ENCODE measurements at places on chromosomes 6 and 20.
A peak's percentile ranks its signal among the peaks of the same experiment; 100 is the strongest.

- no peak for DNase-seq
Observed at GRCh38 chr20:41935259-41935791, 317.1 kb upstream of the CHD6 start.

DNA sequence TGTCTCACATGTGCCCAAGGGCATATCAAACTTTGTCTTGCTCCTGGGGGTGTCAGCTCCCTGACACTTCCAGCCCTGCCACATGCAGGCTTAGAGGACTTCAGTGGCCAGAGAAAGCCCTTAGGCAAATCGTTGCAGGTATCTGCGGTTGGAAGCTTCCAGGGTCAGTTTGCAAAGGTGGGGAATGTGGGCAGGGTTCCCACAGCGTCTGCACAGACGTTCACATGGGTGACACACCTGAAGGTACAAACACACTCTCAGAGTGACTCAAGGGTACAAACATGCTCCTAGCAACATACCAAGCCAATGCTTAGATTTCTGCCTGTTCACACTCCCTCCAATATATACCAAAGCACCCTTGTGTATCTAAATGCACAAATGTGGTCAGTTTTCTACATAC is 30.0 kb downstream of the VSTM2L start:
- DNase-seq = no peak

GRCh38 chr6:80689716-80690395 is 583.4 kb downstream of the BCKDHB start:
- no peak for DNase-seq

DNA sequence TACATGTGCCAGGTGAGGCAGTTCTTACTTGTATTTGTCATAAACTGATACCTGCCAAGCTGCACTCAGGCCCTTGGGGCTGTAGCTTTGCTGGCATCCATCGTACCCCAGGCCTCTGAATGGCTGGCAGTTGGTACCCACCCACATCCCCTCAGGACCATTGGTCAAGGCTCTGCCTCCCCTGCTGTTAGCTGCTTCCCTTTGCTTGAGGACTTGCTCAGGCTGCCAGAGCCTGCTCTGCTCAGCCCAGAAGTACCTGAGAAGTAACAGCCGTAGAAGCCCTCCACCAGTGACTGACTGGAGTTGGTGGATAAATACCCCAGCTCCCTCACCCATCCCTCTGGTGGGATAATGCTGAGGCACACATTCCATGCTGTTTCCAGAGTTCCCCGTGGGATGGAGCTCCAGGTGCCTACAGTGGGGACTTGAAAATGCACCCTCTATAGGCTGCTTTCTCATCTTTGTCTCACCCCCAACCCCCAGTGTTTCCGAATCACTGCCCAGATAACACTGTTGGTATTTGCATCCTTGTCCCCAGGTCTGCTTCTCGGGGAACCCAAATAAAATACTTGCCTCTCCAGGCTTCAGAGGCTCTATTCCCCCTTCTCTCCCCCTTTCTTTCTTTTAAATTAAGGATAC is 7.3 kb downstream of the EBF4 start:
- DNase-seq = no peak

GRCh38 chr20:59525500-59526241 is 78.7 kb upstream of the PHACTR3 start:
- peak; percentile 74 for DNase-seq

- no peak for DNase-seq
Observed at GRCh38 chr6:2861060-2861821, 19.6 kb upstream of the SERPINB1 start.

GRCh38 chr20:16611817-16612216 is 38.6 kb upstream of the KIF16B start:
- DNase-seq = no peak

DNA sequence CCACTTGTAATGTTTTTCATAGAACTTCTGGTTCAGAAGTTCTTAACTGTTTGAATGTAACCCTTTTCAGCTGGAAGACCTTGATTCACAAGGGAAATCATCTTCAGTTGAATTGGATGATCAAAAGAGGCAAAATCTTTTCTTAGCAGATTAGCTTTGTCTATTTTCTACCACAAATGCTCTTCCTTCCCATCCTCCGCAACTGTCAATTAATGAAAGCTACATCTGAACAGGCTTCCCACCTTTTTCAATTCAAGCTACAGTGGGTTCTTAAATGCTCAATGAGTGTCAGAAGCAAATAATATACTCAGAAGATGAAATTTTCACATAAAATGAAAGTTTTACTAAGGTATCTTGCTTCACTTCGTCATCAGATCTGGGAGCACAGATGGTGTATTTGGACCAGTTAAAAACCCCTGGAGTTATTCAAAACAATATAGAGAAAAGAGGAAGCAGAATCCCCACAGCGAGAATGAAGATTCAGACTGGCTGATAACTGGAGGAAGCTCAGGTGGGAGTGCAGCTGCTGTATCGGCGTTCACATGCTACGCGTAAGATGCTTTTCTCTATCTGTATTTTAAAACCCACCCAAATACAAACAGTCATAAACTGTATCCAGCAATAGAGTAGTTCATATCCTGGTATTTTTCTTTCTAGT is 19.4 kb downstream of the QRSL1 start:
- no peak for DNase-seq

GRCh38 chr20:2775139-2775538 is 25.3 kb downstream of the CPXM1 start:
- no peak for DNase-seq

DNA sequence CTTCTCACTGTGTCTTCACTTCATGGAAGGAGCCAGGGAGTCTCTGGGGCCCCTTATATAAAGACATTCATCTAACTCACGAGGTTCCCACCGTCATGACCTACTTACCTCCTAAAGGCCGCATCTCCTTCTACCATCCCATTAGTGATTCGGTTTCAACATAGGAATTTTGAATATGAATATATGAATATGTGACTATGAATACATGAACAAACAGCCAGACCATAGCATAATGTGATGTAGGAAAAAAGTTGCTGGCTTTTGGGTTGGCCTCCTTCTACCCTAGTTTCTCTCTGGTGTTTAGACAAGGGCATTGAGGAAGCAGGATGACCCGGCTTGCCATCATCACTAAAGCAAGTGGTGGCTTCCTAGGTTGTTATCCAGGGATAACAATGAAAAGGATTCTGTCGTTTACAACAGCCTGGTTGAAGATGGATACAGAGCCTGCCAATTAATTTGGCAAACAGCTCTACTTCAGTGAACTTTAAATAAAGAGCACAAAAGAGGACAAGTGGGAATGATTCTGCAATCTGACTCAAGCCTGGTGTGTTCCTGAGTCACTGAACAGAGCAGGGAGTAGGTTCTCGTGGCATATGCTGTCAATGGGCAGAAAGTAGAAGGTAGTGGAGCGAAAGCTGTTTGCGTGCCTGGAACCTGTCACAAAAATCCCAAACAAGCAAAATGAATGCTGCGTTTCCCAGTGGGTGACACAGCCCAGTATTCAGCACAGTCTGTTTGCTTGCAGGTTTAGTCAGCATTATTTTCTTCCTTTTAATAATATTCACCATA is 44.0 kb upstream of the DOK5 start:
- DNase-seq = no peak

DNA sequence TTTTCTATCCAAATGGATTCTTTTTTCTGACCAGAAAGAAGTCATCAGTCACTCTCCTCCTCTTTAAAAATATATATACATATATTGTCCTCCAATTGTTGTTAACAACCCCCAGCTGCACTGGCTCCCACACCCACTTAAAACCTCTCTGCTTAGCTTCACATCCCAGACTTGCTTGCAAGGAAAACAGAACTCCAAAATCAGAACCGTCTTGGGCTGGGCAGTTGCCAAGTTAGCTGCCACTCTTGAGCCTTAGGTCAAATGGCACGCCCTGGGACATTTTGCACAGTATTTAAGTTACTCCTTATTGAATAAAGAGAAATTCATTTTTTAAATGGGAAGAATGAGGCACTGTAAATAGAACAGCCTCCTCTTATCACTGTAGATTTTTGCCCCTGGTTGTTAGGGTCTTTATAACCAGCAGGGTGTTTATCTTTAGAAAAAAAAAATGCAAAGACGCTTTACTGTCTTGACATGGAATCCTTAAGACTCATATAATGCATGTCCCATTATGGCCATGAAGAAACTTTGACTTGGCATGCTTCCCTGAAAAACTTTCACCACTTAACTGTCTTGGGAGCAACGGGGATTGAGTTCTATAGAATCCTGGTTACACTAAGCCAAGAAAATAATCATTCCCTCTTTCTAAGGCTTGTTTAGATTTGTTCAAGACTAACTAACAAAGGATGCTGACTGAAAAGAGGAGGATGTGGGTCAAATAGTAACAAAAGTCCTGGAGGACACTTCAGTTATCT is 204.5 kb downstream of the ISM1 start:
- DNase-seq = no peak

DNA sequence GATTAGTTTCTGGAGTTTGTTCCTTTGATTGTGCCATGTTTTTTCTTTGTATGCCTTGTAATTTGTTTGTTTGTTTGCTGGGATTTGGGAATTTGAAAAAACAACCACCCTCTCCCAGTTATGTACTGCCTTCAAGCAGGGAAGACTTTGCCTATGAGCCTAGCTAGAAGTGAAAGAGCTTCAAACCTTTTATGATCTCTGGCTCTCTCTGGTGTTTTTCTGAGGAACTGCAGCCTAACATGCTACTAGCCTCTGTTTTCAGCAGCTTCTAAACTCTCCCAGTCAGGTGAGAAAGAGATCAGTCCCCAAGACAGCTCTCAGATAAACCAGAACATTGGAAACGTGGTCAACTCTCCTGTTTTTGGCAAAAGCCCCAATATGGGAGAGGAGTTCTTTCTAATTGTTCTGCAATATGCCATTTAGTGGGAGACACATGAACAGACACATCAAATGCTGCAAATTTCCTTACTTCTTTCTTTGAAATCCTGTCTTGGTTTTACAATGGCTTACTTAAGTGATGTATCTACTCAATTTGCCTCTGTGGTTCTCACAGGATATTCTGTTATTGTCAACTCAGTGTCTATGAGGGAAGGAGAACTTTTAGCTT is 58.9 kb upstream of the SERINC1 start:
- peak; percentile 78 for DNase-seq

- DNase-seq = no peak
Observed at GRCh38 chr6:112539355-112539754, 192.2 kb downstream of the RFPL4B start.

DNA sequence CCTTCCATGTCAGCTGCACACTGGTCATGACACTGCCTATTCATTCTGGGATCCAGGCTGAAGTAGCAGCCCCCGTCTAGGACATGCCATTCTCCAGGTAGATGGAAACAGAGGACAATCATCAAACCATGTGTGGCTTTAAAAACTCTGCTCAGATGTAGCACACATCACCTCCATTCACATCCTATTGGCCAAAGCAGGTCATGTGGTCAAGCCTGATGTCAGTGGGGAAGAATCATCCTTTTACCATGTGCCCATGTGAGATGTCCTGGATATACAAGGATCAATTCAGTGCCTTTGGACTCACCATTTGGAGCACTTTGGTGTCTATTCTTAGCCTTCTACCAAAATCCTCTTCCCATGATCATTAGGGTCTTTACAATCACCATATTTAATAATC is 99.5 kb downstream of the CDC5L start:
- no peak for DNase-seq

- DNase-seq = no peak
Observed at GRCh38 chr6:168440520-168441433, at the start of gene SMOC2. SMOC2 (plus strand) TSS chr6:168441184; CDS start chr6:168441371, 187 bp downstream.

- no peak for DNase-seq
Observed at GRCh38 chr20:8212286-8212685, 80.2 kb downstream of the PLCB1 start.

- DNase-seq = no peak
Observed at GRCh38 chr6:170238741-170239565, 51.9 kb downstream of the DLL1 start.

GRCh38 chr6:111338843-111339242 is 144.2 kb downstream of the REV3L start:
- no peak for DNase-seq

GRCh38 chr20:45179166-45179565 is 4.5 kb downstream of the PI3 start:
- DNase-seq = no peak

DNA sequence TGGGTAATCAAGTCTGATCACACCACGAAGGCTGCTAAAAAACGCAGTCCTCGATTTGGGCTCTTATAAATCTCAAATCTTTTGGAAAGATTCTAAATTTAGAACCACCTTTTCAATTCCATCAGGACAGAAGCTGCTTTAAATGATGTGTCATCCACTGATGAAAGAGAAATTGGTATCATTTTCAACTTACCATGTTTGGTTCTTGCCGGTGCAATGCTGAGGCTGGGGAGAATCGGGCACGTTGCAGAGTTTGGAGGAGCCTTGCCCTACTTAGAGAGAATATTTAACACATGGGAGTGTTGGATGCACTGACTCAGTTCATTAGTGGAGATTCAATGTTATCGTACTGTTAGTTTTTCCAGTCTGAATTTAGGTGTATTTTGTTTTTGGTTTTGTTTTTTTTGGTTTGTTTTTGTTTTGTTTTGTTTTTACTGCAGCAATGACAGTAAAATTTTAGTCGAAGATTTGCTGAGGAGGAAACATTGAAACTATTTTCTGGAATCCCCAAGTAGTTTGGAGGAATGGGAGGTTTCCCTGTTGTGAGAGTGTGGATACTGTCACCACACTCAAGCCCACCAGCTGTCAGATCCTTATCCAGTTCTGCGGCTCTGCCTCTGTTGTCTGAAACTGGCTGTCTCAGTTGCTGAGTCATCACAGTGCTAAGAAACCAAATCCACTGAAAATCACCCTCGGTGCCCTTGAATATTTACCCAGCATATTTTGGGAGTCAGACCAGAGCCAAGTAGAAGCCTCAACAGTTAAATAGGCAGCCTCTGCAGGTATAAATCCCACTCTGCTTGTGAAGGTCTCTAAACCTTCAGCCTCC is 497.0 kb downstream of the BTBD3 start:
- peak; percentile 74 for DNase-seq

DNA sequence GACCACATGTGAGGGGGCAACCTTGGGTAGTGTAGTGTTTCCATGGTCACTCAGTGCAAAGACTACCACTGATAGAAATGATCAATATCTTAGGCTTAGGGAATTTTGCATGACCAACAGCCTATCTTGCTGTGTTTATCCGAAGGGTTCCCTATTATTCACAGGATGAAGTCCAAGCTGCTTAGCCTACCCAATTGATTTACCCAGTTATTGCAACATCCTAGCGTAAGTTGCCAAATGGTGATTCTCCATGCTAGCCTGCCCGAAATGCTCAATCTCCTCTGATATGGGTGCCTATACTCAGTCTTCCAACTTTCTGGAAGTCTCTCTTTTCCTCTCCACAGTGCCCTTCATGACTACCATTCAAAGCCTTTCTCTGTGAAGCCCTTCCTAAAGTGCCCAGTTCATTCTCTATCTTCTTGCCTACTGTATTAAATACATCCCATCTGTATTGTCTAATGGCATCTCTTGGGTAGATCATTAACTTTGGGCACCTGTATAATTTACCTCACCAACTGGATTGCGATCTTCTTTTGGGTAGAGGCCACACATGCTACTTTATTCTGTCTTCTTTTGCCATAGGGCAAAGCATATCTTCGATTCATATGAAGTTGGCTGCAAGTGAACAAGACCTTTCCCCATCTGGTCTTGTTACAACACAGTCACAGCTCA is 240.5 kb downstream of the CLIC5 start:
- no peak for DNase-seq

GRCh38 chr20:45128099-45128498 is 3.8 kb upstream of the WFDC12 start:
- no peak for DNase-seq

GRCh38 chr20:2303673-2304072 is 7.9 kb downstream of the TGM3 start:
- no peak for DNase-seq

GRCh38 chr6:136792095-136792409 is 225 bp downstream of the MAP3K5 start:
- no peak for DNase-seq

GRCh38 chr20:60137657-60138245 is 179.5 kb downstream of the CDH26 start:
- DNase-seq = peak; percentile 24

- no peak for DNase-seq
Observed at GRCh38 chr6:166621114-166621540, 5.9 kb downstream of the RPS6KA2 start.
